ENCODE measurements at places on chromosomes 11 and 22.

GRCh38 chr11:92838759-92839310 lies 130.6 kb upstream of the MTNR1B start:
- no peak for DNase-seq

- DNase-seq, result no peak
These were observed 22.0 kb upstream of the IRAG1 start for GRCh38 chr11:10715571-10715970.

GRCh38 chr22:31465307-31465706 lies 24.3 kb downstream of the EIF4ENIF1 start:
- DNase-seq, result no peak

DNA sequence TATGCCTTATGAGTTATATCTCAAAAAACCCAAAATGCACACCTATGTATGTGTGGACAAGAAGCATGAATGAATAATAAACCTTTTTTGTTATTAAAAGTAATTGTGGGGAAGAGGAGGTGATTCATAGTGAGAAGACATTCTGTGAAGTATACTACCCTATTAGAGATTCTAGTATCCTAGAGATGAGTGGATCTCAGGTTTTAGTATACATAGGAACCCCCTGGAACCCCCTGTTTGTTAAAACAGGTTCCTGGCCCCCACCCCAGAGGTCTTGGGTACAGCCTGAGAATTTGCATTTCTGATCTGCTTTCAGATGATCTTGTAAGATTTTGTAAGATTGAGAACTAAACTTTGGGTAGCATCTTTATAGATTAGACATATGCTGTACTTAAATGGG lies 17.5 kb downstream of the NUCB2 start:
- no peak for DNase-seq

- DNase-seq, result no peak
These were observed 10.9 kb downstream of the SMCO4 start for GRCh38 chr11:93532281-93532789.

- DNase-seq, result no peak
These were observed 56.6 kb upstream of the CCDC188 start for GRCh38 chr22:20207277-20208025.

GRCh38 chr22:30211124-30211820 lies 35.3 kb downstream of the LIF start:
- DNase-seq, result no peak

DNA sequence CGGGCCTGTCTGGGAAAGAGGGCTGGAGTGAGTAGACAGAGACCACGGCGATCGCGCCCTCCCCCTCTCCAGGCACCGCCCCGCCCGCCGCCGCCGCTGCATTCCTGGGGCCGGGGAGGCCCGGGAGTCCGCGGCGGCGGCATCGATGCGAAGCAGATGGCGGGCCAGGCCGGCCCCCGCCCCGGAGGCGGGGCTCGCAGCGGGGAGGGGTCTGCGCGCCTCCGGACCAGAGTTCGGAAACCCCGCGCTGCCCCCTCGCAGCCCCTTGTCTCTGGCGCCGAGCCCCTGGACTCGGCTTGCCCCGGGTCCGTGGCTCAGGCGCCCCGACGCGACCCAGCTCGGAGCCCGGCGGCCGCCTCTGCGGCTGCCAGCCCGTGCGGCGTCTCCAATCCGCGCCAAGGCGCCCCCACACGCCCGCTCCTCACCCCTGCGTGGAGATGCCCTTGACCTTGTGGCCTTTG lies 1.3 kb downstream of the SCARF2 start:
- DNase-seq, result no peak

DNA sequence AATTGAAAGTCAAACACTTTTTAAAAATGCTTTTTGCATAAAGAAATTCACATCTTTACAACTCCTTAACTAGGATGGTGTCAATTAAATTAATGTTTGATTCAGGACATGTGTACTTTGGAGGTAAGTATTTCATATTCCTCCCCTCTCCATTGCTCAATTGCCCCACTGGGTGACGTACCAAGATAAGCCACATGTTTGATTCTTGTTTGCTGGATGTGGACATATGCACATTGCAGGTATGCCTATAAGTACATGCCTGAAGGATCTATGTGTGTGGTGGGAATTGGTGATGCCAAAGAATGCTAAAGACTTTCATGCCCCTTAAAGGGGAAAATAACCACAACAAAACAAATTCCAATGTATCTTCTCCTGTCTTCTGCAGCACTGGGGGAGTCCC lies 5.8 kb downstream of the CD44 start:
- DNase-seq, result no peak

DNA sequence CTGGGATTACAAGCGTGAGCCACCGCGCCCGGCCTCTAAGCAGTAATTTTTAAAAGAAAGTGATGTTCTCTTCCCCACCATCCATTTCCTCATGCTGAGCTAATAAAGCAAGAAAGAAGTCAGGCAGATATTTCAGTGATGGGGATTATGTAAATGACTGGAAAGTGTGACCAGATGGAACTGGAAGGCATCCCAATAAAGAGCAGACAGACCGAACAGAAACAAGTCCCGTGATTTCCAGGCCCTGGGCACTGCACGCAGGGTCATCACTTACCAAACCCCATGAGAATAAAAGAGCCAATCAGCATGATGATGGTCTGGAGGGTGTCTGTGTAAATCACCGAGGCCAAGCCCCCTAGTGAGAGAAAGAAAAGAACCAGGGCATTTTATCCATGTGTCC lies 18.2 kb downstream of the SLC5A4 start:
- no peak for DNase-seq

DNA sequence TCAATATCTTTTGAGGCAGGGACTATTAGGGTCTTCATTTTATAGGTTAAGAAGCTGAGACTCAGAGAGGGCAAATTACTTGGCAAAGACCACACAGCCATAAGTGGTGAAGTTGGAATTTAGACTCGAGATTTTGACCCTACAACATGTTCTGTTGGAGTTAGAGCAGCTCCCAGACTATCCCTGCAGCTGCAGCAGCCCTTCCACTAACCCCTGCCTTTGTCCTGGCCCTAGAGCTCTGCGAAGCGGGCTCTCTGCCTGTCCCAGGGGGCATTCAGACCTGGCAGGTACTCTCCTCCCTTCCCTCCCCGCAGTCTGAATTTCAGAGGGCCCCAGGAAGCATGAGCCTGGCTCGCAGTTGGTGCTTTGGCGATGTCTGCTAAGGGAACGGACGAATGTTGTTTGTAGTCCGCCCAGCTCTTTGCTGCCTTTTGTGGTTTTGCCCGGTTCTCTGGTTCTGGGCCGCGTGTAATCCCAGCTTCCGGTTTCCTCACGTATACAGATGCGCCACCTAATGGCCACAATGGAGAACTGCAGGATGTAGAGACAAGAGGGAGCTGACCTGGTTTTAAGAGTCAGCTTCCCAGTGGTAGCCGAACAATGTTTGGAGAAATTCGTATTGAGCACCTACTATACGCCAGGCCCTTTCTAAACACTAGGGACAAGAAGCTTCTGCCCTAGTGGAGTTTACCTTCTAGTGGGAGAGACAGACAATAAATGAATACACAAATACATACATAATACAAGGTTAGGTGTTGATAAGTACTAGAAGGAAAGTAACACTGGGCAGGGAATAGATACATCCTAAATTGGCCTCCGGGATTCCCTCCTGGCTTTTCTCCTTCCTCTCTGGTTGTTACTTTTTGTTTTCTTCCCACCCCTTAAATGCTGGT lies 125.2 kb downstream of the ST3GAL4 start:
- DNase-seq, result peak; percentile 90

DNA sequence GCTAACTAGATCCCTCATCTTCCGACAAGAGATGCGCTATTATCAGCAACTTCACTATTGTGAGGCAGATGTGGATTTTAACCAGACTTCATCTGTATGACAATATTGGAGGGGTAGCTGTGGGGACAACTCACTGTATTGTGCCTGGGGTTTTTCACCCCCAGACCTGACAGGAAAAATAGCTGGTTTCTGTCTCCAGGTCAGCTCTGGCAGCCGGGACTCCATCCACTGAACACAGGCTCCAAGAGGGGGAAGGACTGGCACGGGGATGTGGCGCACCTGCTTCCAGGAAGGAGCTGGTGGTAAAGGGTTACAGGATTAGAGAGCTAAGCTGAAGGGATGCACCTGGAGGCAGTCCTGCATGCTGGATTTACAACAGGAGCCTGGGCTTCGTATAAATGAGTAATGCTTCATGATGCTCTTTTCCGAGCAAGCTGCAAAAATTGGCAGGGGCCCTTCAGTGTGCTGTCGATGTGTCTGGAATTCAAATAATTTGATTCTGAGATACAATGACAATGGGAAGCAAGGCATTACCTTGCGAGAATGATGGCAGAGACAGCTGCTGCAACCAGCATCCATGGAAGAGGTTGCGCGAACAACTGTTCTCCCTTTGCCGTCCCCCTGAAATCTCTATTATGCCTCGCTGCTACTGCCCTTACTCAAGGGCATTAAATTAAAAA lies 49.5 kb downstream of the LMO2 start:
- no peak for DNase-seq

DNA sequence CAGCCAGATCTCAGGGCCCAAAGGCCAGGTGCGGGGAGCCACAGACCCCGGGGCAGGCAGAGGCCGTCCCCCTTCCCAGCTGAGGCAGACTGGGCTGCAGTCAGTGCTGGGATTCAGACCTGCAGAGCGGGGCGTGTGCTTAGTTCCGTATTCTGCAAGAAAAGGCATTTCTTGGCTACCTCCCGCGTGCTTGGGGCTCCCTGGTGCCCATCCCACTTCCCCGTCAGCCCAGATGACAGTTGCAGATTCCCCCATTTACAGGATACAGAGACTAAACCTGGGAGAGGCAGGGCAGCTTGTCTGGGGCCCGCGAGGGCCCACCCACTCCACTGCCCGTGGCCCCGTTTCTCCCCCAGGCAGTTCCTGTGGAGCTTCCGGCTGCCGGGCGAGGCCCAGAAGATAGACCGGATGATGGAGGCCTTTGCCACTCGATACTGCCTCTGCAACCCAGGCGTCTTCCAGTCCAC lies 18.3 kb downstream of the CYTH4 start:
- no peak for DNase-seq

- no peak for DNase-seq
These were observed 160.2 kb downstream of the FAT3 start for GRCh38 chr11:92384802-92385201.

DNA sequence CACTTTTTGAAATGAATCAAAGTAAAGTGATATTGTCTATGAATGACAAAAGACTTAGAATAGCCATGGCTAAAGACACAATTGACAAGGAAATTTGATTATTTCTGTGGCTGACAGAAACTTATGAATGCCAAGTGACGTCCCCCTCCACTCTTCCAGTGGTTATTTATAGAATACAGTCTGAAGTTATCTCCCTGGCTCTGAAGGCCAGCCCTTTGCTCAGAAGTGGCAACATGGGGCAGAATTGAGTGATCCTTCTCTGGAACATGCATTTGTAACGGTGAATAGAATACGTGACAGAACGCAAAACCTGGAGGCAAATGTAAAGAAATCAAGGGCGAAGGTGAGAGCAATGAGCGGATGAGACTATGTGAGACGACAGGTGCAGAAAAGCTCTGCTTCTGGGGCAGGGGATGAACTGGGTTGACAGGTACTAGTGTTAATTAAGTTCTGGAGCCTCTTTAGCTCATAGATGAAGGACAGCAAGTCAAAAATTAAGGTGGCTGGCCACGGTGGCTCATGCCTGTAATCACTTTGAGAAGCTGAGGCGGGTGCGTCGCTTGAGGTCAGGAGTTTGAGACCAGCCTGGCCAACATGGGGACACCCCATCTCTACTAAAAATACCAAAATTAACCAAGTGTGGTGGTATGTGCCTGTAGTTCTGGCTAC lies 585.7 kb upstream of the B3GAT1 start:
- no peak for DNase-seq

All from osteocyte (in vitro differentiated cells).